Dermis microvascular lymphatic vessel endothelial cell (primary cell): ENCODE measurements at places on chromosomes 7 and 10.

- DNase-seq, result no peak
These were observed 162.5 kb downstream of the MAD1L1 start for GRCh38 chr7:2070151-2070763.

GRCh38 chr10:43855667-43856210, 207.1 kb upstream of the ZNF32 start:
- DNase-seq, result no peak

DNA sequence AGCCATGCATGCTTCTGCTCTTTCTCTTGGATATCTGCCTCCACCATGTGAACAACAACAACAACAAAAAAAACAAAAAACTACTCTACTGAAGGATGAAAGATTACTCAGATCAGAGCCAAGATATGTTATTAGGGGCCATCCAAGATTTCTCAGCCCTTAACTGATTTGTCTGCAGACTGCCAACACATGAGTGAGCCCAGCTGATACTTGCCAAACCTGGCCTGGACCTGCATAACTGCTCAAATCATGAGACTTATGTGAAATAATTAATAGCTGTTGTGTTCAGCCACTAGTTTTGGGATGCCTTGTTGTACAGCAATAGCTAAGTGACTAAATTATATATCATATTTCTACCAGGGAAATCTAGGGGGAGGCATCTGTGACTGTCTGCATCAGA, 334.5 kb upstream of the SORCS1 start:
- DNase-seq, result no peak

DNA sequence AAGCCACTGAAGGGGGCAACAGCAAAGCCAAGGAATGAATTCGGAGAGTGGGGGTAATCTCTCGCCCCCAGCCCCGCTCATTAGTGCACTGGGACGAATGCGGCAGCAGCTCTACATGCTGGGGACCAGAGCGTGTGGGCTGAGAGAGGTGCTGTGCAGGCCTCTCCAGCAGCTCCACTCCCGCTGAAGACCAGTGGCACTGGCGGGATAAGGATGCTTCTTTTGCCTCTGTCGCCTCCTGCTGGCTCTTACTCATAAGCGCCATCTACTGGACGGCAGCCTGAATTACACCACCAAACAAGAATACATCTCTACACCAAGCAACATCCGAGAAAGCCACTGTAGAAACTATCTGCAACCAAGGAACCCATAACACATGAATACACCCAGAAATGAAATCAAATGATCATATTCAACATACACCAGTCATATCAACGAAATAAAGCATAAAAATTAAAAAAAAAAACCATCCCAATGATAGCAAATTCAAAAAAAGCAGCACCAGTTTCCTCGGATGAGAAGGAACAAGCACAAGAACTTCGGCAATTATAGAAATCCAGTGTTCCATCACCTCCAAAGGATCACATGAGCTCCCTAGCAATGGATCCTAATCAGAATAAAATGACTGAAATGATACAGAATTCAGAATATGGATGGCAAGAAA, 79.0 kb upstream of the TMEM168 start:
- peak; percentile 26 for DNase-seq

GRCh38 chr7:83355143-83355542, 192.5 kb upstream of the PCLO start:
- DNase-seq, result no peak

GRCh38 chr7:45599851-45600706, 25.9 kb downstream of the ADCY1 start:
- DNase-seq, result no peak

GRCh38 chr7:135684136-135684535, 21.8 kb downstream of the STMP1 start:
- no peak for DNase-seq

DNA sequence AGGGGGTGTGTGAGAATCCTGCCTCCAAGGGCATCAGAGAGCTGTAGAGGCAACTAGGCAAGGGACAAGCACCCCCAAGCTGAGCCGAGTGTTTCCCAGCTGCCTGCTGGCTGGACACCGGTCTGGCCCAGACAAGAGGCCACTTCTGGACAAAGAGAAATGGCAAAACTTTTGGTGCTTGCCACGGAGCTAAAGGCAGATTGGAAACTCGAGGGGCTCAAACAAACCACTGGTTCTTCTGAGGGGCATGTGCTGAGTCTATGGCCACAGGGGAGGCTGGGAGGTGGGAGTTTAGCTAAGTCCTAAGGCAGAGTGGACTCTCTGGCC, 66.5 kb upstream of the INPP5A start:
- DNase-seq, result no peak

- no peak for DNase-seq
These were observed 20.3 kb upstream of the CD36 start for GRCh38 chr7:80618096-80618495.

GRCh38 chr7:144497282-144497681, 93.8 kb upstream of the NOBOX start:
- DNase-seq, result no peak

DNA sequence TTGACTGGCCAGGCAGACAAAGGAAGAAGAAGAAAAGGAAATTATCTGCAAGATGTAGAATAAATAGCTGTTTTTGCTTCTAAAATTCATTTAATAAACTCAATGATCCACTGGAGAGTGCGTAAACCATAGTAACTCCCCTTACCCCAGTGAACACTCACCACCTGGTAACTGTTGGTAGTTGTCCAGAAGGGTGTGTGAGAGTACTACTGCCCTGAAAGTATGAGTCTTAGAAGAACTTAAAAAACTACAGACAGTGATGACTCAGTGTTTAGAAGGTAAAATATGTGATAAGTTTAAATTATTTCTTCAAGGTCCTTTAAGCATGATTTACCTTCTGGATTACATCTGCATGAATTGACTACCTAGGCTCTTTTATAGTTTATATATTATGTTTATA, 53.0 kb upstream of the SEMA3A start:
- no peak for DNase-seq

DNA sequence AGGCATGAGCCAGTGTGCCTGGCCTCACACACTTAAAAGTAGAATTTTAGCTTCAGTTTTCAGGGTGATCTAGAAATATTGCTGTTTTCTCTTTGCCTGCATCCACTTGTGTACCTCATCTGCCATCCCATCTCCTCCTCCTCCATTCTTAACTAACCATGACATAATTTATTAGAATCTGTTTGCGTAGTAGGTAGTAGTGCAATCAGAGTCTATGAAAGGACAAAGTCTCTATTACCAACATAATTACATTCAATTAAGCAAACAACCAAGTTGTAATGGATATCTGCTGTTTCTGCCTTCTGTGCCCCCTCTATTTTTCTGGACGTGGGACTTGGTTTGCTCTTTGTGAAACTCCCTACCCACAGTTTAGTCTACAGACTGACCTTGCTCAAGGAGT, 72.9 kb downstream of the CDK14 start:
- no peak for DNase-seq

GRCh38 chr10:106941297-106942034, 223.0 kb downstream of the SORCS1 start:
- no peak for DNase-seq

- DNase-seq, result no peak
These were observed 20.3 kb upstream of the PRKCQ start for GRCh38 chr10:6600224-6600987.

- DNase-seq, result no peak
These were observed 46.4 kb downstream of the RAMP3 start for GRCh38 chr7:45203936-45204445.

DNA sequence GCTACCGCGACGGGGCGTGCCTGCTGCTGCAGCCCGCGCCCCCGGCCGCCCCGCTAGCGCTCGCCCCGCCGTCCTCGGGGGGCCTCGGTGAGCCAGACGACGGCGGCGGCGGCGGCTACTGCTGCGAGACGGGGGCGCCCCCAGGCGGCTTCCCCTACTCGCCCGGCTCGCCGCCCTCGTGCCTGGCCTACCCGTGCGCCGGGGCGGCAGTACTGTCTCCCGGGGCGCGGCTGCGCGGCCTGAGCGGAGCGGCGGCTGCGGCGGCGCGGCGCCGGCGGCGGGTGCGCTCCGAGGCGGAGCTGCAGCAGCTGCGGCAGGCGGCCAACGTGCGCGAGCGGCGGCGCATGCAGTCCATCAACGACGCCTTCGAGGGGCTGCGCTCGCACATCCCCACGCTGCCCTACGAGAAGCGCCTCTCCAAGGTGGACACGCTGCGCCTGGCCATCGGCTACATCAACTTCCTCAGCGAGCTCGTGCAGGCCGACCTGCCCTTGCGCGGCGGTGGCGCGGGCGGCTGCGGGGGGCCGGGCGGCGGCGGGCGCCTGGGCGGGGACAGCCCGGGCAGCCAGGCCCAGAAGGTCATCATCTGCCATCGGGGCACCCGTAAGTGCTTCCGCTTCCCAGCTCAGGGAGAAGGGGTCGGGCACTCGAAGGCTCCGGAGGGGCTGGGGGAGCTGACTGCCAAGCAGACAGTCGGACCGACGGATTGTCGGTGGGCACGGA, 761 bp downstream of the PTF1A start:
- no peak for DNase-seq

DNA sequence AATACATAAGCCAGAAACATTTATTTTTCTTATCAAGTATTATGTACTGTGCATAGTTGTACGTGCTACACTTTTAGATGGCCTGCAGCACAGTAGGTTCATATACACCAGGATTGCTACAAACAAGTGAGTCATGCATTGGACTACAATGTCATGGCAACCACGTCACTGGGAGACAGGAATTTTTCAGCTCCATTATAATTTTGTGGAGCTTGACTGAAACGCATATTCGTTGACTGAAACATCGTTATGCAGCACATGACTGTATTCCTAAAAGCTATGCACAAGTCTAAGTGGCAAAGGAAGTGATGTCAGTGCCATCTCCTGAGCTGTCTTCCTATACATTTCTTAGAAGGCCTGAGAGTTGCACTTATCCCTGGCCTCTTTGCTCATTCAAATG, 871.8 kb downstream of the IPMK start:
- DNase-seq, result no peak

DNA sequence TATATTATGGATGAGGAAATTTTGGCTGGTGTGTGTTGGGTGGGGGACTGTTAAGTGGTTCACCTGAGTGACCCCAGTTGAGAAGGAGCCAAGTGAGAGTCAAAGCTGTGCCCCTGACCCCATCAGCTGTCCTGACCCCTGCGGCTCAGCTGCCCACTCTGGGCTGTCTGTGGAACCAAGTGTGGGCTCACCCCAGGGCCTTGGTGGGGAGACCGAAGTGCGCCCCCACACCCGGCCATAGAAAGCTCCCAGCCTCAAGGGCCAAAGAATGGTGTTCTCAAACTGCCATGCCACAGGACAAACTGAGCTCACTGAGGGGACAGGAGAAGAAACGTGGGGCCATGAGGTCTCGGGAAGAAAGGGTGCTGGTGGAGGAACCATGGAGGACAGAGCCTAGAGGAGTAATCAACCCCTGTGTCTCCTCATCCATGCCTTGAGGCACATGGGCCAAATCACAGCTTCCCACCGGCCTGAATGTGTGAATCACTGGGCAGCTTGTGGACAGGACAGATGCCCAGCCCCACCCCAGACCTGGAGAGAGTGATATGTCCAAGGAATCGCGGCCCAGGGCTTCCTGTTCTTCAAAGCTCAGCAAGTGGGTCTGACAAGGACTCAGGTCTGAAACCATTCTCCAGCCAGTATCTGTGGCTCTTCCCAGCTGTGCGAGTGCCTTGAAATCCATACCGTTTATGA, 86.2 kb upstream of the CACUL1 start:
- no peak for DNase-seq

DNA sequence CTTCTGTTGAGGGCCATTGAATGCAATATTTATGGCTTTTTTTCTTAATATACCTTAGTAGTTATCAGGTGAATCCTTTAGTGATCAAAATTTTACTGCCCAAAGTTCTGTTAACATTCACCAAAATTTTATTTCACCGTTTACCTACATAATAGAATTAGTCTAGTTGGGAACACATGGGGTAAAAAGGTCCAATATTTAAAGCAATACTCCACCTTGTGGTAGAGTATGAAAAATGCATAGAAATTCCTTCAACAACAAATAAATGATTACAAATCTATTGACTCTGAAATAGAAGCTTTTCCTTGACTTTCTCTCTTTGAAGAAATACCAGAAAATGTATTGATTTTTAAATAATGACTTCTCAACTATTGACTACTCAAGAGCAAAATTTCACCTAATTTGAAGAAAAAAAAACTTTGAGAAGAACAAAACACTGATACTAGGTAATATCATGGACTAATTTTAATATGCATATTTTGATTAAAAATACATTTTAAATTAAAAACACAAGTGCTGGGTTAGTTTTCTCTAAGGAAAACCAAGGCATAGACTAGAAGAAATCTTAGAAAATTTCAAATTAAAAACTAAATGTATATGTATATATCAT, 43.3 kb downstream of the POLR1F start:
- peak; percentile 5 for DNase-seq

DNA sequence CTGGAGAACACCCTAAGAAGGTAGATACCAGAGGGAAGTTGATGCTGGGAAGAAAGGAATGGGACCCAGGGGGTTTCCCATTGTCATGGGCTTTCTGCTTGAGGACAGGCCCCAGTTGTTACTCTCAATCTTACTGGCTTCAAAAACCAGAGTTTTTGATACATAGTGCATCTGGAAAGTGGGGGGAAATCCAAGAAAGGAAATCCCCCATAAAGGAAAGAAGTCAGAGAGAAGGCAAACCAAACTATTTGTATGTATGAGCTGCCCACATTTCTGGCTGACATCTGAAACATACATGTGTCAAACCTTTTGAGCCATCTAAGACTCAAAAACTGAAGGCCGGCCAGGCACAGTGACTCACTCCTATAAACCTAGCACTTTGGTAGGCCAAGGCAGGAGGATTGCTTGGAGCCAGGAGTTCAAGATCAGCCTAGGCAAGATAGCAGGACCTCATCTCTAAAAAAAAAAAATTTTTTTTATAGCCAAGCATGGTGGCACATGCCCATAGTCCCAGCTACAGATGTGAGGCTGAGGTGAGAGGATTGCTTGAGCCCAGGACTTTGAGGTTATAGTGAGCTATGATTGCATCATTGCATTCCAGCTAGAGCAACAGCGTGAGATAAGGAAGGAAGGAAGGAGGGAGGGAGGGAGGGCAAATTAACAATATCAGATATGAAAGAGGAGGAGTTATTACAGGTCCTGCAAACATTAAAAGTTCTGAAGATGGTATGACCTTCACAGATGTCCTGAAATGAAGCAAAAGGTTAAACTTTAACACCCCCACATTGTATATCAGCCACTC, 6.7 kb upstream of the COA1 start:
- peak; percentile 8 for DNase-seq

DNA sequence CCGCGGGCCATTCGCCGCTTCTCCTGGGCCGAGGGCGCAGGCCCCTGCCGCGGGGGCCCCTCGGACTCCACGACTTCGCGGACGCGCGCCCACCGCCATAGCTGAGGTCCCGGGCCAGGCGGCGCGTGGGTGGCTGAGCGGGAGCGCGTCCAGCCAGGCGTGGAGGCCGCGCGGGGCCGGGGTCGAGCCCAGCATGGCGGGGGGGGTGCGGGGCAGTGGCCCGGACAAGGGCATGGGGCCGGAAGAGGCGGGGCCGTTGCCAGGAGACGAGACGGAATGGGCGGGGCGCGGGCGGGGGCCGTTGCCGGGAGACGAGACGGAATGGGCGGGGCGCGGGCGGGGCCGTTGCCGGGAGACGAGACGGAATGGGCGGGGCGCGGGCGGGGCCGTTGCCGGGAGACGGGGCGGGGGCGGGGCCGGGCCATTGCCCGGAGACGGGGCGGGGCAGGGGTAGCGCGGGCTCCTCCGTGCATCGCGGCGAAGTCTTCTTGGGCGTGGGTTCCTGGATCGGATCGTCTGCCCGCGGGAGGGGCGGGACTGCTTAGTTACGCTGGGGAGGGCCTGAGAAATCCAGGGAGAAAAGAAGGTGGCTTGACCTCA, 14.8 kb downstream of the ADAM8 start:
- DNase-seq, result no peak
